Heart left ventricle (tissue), 16 donors: ENCODE measurements at places on chromosomes 2 and 18.

- no peak for DNase-seq
Measured at GRCh38 chr2:134540990-134541389, 177.8 kb downstream of the TMEM163 start.

GRCh38 chr2:18721038-18721922 lies 131.9 kb upstream of the NT5C1B start:
- no peak for DNase-seq

DNA sequence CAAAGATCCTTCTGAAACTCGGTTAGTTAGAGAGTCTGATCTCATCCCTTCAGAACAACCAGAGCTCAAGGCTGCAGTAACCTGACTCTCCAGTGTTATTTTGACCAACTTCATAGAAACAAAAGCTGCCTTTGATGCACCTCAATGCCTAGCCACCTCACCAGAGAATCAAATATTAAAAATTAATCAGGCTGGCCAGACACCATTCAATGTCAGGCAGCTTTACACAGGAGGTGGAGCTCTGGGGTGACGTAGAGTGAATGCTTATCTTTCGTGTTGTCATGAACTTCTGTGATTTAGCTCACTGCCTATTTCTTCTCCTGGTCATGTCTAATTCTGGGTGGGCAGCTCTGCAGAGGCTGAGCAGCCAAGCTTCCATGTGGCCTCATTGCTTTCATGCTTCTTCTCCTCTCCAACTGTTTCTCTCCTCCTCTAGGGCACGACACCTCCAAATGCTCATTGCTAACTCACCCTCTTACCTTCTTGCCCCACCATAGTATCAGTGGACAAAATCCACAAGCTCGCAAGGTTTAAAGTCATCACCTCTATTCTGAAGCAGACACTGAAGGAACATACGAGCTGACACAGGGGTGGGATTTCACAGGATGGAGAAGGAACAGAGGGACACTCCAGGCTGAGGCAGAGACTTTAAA lies 39.4 kb downstream of the AAK1 start:
- no peak for DNase-seq

DNA sequence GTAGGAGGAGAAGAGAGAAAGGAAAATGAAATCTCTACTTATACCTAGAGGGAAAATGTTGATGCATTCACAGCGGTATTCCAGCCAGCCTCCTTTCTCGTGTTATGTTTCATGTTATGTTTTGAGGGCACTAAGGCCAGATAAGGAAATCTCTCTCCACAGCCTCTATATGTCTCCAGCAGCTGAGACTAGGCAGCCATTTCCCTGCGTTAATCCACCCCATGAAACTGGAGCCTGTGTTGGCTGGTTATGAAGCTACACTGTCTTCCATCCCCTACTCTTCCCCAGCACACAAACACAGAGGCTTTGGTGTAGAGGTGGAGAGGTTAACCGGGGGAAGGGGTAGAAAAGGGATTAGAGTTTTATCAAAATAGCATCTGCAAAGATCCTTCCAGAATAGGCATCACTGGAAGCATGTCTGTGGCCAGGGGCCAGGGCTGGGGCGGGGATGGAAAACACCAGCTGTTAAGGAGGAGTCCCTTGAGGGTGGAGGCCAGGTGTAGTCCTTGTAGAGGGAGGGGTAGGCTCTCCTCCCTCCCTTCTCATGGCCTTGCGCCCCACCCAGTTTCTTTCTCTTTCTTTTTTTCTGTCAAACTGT lies 100.9 kb upstream of the TNP1 start:
- no peak for DNase-seq

DNA sequence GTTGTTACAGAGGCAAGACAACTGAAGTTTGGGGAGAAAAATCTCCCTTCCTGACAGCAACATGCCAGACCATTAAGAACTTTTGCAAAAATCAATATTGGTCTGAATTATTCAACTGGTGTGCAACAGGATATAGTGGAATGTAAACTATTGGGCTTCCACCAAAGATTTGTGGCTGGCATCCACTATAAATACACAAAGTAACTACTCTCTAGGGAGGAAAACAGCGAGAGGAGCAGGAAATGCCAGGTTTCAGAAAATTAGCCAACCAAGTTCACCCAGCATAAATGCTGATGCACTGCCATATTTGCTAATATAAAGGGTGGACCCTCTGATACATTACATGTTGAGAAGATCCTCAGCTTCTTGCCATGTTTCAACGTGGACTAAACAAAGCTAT lies 267.6 kb upstream of the LYPD1 start:
- DNase-seq = no peak

GRCh38 chr2:118388771-118389170 lies 300.5 kb downstream of the INSIG2 start:
- DNase-seq = no peak

DNA sequence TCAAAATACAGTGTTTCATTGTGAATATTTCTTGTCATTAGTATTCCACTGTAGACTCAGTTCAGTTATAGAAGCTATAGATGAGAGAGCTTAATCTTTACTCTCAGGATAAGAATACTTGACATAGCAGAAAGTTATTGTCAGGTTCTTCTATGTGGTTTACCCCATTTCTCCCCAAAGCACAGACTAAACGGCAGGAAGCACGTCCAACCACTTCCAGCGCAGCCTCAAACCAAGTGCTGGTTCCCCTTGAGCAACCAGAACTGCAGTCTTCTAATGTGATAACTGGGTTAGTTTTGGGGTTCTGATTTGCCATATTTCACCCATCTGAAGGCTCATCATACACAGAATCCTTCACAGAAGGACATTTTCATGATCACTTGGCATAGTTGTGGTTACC lies 324.7 kb downstream of the SLC8A1 start:
- no peak for DNase-seq

GRCh38 chr18:41170346-41170745 lies 784.7 kb upstream of the PIK3C3 start:
- no peak for DNase-seq

DNA sequence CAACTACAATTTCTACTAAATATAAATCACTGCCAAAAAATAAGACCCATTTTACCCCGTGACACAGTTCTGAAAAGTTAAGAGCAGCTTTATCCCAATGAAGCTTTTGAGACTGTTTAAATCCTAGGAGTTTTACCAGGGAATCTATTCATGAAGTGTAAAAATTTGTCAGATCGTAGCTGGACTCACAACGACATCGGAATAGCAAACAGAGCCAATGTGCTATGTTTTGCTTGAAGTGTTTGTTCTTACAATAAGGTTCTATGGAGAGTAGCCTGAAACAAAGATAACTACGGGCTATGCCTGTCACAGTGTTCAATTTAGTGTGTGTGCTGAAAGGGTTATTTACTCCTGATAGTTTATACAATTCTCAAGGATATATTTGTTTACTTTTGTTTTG lies 78.5 kb upstream of the L3MBTL4 start:
- DNase-seq = no peak

- DNase-seq = no peak
Measured at GRCh38 chr2:241867776-241868420, 1.6 kb upstream of the RTP5 start.

- DNase-seq = no peak
Measured at GRCh38 chr2:30947686-30948085, 140.4 kb upstream of the CAPN13 start.
